ENCODE measurements at places on chromosomes 3 and 15.

GRCh38 chr3:184030536-184030935 is 1.0 kb upstream of the HTR3D start:
- DNase-seq, result no peak

DNA sequence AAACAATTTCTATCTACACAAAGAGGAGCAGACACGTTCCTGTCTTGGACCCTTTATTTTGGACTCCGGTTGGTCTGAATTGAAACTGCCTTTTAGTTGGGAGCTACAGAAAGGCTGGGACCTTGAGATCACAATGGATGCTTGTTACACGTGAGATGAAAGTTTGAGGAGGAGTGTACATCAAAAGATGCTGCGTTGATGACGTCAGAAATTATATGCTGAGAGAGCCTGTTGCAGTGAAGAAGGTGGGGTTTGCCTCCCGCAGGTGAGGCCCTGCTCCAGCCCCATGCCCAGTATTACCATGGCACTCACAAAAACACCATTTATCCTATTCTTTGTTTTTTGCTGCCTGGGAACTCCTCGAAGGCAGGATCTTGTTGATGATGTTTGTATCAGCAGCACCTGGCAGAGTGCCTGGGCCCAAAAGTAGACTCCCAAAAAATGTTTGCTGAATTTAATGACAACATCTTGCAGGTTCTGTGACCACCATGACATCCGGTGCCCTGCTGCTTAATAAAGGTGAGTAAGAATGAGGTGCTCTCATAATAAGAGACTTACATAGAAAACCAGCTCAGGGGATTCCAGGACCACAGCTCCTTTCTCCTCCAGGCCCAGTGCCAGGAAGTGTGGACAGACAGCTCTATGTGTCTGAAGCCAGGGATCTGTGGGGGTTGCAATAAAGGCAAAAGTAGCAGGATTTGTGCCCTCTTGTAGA is 136.1 kb upstream of the UBE2E1 start:
- DNase-seq, result no peak

DNA sequence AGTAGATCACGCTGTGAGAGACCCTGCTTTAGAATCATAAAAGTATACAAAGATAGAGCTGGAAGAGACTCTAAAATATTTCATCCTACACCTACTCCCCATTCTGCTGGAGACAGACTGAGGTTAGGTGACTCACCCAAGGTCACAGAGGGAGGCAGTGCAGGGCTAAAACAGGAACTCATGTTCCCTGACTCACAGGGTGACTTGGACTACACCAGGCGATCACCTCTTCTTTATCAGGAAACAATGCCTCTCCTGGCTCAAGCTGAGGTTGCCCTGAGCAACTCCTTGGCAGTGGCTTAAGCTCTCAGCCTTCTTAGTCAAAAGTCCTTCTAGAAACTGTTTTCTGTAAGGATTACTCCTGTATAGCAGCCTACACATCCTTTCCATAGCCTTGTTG is 26.4 kb upstream of the TNFAIP8L3 start:
- peak; percentile 98 for DNase-seq

- DNase-seq, result no peak
These were observed 451.0 kb upstream of the GOLIM4 start for GRCh38 chr3:168546707-168547106.

DNA sequence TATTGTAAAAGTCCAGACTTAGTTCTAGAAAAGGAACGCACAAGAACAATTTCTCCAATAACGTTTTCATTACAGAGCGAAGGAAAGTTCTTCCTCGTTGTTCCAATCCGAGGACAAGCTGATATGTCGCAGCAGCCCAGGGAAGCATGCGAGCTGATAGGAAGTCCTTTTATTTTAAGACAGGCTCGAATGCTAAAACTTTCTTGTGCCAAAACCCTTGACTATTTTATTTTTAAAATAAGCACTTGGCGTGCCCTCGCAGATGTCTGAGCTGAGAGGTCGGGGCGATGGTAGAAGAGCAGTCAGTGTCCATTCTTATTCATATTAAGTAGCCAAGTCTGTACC is 433 bp upstream of the MITF start:
- DNase-seq, result no peak

GRCh38 chr3:108509871-108510270 is 525 bp downstream of the MYH15 start:
- DNase-seq, result no peak

- DNase-seq, result no peak
These were observed 89.5 kb downstream of the WDR76 start for GRCh38 chr15:43916326-43916660.

DNA sequence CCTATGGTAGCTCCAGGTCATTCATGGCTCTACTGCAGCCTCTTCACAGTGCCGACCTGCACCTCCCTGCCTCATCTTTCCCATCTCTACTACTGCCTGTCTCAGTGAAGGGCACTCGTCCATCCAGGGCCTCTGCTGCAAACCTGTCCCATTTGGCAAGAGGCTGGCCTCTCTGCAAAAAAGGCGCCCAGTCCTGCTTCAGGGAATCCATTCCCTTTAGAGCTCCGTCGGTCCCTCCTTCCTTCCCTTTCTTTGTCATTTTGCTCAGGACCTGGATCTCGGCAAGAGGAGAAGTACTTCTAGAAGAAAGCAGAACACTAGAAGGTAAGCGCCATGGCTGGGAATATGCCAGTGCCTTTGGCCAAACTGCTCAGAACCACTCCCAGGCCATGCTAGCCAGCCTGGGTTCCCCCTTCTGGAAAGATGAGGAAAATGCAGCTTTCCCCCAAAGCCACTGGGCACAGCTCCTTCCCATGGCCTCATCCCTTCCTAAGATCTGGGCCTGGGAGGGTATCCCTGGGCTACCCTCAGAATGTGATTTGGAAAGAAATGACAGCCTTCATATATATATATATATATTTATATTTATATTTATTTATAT is 6.4 kb upstream of the ISL2 start:
- DNase-seq, result peak; percentile 18
